ENCODE measurements at places on chromosomes 3 and 15. TPM values are rescaled to one million over a fixed set of nuclear protein-coding genes. Genes with fewer than 3 reads are reported as not detected.

- DNase-seq = no peak
Observed at GRCh38 chr3:82293867-82294266, 532.4 kb upstream of the GBE1 start.

PIF1 gene
- total RNA-seq = 30.5 TPM

SPSB4 gene
- total RNA-seq = 4.7 TPM

DNA sequence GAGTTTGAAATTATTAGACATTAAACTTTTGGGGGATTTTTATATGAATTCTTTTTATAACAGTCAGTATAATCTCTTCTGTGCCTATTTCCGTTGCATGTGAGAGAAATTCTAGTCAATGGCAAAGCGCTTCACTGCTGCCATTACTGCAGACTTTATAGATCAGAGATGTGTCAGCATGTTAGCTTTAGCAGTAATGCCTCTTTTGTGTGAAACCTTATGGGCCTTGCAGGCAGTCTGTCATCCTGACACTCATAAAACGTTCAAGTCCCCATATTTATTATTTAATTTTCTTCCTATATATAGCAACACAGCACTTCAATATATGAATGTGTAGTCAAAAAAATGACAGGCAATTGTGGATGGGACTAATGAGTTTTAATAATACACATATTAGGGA is 191.0 kb downstream of the NLGN1 start:
- DNase-seq = no peak

DNA sequence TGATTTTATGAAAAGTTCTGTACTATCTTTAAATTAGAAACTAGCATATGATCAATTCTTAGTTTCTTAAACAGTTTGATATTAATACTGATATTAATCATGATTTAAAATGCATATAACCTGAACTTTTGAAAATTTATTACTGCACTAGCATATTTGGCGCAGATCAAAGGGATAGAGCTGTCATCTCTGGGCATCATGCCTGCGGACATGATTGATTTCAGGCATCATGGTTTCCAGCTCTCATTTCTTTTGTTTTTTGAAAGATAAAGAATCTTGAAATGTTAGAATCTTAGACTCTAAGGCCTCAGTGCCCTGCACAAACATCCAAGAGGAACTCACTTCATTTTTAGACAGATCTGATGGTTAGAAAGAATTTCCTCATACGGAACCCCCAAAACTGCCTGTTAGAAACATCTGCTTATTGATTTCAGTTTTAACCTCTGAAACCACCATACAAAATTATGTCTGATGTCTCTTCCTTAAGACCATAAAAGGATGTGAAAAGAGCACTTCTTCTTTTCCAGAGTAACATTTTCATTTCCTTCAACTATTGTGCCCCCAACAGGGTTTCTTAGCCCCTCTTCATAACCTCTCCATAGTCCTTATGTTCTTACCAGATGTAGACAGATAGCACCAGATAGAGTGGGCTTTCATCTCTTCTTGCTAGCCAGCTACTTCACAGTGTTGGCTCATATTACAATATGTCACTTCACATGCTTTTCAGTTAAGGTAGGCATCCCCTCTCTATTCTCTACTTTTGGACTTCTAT is 110.8 kb downstream of the BBX start:
- DNase-seq = no peak

DNA sequence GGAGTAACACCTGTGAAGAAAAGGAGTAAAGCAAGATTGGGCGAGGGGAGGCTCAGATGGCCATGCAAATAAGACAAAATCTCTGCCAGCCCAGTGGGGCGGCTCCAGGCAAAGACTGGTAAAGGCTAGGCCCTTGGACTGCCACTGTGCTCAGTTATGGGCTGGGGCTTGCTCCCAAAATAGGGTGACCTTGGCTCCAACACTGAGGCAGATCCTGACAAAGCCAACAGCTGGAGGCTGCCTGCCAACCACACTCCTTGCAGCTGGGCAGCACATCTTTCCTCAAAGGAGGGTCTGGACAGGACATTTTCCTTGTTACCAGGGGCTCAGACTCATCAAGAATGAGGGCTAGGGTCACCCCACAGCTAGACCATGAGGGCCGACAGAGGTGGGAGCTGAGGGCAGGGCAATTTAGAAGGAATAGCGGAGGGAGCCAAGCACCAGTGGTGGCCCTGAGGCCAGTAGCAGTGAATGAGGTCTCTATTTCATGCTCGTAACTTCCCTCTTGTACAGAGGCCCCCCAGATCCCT is 86.1 kb downstream of the CHRD start:
- DNase-seq = no peak

DNA sequence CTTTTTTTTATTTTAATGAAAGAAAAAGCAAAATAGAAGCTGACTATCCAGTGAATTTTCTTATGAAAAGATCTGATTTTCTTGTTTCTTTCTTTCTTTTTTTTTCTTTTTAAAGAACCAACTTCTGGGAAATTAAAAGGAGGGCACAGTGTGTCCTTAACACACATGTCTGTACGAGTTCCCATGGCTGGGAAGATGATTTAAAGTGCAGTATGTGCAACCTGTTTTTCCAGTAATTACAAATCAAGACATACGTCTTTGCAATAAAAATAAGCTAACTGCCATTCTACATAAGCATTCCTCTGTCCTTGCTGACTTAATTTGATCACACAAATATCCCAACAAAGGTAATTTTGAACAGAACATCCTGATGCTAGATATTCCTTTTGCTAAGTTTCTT is 416.1 kb downstream of the ROBO1 start:
- no peak for DNase-seq

GRCh38 chr3:105473521-105474223 is 107.0 kb downstream of the ALCAM start:
- no peak for DNase-seq

IQCF2 gene
- not detected for total RNA-seq

DNA sequence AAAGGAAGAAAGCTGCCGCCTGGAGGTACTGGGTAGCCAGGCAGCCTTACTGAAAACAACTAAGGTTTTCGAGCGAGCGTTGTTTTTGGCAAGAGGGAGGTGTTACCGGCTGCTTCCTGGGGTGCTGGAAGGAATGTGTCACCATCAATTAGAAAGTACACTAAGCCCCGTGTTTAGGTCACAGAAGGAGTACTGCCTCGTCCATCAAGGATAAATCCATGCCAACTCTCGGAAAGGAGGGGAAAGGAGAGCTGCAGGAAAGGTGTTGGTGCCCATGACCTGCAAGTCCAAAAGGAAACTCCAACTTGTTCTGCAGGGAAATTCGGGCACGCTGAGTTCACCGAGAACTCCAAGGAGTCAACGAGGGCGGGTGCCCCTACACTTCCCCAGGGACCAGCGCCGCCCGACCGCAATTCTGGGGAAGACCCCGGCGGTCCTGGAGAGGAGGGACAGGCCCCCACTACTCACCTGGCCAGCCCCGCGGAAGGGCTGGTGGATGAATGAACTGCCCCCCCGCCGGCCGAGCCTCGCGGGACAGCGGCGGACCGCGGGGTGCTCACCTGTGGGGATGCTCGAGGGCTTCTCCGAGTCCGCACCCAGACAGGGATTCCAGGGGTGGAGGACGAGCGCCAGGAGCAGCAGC is 542 bp downstream of the PLOD2 start:
- DNase-seq = peak; percentile 75

DNA sequence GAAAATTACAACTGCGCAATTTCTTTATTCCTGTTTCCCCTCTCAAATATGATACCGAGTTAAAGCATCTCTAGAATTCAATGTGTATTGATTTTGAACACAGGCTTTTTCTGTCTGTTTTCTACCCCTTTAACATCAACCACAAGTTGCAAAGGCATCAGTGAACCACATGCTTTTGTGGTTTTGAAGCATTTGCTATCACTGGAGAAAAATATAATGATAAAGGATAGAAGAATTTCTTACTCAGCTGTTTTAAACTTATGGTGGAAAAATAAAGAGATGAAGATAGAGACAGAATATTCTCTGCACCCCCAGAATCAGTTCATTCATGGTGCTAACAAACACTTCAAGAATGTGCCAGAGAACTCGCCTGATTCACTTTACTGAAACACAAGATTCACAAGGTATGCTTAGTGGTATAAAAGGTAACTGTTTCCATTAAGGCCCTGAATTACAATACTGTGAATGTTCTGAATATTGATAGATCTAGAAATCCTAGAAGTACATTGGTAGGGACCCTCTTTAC is 9.5 kb upstream of the DPPA4 start:
- DNase-seq = no peak

SEMA3B gene
- 34.8 TPM for total RNA-seq

PRR20G gene
- not detected for total RNA-seq

SST gene
- total RNA-seq = 553 TPM

DNA sequence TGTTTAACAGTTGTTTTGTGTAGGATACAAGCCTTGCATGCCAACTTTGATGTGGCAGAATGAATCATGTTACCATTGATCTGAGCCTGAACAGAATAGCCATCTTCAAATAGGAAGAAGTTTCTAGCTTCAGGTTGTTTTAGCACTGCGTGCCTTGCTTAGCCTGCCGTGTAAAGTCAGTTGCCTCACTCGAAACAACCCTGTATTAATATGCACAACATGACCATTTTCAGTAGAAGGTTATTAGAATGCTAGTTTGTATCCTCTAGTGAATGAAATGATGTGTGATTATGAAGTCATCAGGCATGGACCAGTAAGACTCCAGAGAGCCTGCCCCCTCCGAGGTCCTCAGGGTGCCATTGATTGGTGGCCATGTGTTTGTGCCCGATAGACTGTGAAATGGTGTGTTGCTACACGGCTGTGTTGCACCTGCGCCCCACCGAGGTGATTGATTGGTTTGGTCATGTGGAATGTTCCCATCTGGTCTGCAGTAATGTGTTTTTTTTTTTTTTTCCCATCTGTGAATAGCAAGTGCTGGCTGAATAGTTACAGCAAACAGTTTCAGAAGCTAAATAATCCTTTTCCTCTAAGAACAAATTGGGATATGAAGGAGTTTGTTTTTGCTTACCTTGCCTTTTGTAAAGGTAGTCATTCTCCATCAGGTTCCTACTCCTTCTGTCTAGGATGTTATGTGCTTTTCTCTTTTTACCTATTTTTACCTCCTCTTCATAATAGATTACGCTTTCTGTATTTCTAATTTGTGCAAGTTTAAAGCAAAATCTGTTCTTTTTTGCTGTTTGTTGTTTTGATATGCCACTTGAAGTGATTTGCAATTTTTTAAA is 214.9 kb downstream of the TCF12 start:
- DNase-seq = peak; percentile 70
